ENCODE measurements at places on chromosomes 1 and 21.

DNA sequence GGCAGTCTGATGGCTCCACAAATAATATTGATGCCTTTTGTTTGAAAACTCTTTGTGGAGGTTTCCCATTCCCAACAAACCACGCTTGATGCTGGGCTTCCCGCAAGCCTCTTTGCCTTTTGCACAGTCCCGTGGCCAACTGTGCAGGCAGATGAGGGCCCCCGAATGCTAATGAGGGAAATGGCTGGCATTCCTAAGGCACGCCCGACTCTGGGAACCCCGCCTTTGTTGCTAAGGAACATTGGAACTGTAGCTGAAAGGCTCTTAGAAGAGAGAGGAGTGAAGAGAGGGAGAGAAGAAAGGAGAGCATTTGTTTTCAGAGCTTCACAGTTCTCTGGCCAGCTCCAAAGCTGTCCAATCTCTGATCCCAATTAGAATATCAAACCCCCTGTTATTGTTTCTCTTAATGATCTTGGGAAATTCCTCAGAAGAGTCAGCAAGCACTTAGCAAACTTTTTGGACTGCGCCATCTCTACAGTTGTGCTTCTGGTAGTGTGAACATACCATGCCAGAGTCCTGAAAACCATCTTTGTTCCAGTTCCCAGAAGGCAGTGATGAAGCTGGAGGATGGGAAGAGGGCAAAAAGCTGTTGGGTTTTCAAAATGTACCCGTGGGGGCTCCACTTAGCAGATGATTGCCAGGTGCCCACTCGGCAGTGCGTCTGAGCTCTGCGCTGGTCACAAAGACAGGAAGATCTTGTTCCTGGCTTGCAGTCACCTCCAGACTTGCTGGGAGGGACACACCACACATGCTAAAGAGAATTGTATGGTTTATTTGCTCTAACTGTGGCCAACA, 60.1 kb upstream of the CYP2J2 start:
- no peak for DNase-seq

- DNase-seq = no peak
Observed at GRCh38 chr1:232704694-232705680, 75.1 kb upstream of the SIPA1L2 start.

GRCh38 chr1:23558140-23558871, 995 bp downstream of the ID3 start:
- peak; percentile 71 for DNase-seq

- DNase-seq = no peak
Observed at GRCh38 chr1:248618119-248618518, 16.8 kb downstream of the OR2T11 start.

- no peak for DNase-seq
Observed at GRCh38 chr1:244264163-244264562, 187.5 kb downstream of the ADSS2 start.

DNA sequence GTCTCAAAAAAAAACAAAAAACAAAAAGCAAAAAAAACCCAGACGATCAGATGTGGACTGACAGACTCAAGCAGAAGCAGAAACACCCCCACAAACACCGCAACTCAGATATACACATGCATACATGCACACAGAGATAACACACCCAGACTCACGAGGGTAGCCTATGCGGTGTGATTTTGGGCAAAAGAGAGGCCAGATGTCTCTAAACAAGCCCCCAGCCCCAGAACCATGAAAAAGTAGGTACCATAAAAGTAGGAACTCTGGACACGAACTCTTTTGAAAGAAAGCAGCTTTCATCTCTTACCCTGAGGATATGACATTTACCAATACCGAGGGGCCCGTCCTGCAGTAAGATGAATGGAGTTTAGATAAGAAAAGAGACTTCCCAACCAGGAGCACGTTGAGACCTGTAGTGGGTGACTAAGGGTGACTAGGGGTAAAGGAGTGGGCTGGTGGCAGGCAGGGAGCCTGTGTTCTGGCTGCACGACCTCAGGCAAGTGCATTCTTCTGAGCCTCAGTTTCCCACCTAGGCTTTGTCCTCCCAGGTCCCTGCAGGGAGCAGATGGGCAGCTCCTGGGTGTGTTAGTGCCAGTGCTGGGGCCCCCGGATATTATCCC, 1.5 kb upstream of the TINAGL1 start:
- DNase-seq = no peak

GRCh38 chr1:26970810-26971209, 10.5 kb upstream of the KDF1 start:
- DNase-seq = no peak

- no peak for DNase-seq
Observed at GRCh38 chr1:218656301-218657037, 311.3 kb downstream of the TGFB2 start.

GRCh38 chr21:35336534-35336933, 287.4 kb upstream of the RUNX1 start:
- no peak for DNase-seq

GRCh38 chr1:228894442-228894989, 159.2 kb downstream of the RHOU start:
- DNase-seq = no peak

- DNase-seq = no peak
Observed at GRCh38 chr1:72526926-72527325, 244.6 kb upstream of the NEGR1 start.

DNA sequence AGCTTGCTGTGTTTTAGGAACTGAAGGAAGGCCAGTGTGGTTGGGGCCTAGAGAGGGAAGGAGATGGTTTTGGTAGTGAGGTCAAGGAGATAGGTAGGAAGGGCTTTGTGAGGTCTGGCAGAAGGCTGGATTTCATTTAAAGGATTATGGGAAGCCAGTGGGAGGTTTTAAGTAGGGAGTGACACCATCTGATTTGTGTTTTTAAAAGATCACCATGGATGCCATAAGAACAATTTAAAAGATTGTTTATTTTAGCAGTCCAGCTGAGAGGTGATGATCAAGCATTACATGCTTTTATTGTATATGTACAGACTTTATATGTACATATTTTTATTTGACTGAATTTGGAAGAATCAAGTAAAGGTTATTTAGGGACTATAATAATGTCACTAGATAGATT, 26.4 kb downstream of the RGL1 start:
- no peak for DNase-seq

DNA sequence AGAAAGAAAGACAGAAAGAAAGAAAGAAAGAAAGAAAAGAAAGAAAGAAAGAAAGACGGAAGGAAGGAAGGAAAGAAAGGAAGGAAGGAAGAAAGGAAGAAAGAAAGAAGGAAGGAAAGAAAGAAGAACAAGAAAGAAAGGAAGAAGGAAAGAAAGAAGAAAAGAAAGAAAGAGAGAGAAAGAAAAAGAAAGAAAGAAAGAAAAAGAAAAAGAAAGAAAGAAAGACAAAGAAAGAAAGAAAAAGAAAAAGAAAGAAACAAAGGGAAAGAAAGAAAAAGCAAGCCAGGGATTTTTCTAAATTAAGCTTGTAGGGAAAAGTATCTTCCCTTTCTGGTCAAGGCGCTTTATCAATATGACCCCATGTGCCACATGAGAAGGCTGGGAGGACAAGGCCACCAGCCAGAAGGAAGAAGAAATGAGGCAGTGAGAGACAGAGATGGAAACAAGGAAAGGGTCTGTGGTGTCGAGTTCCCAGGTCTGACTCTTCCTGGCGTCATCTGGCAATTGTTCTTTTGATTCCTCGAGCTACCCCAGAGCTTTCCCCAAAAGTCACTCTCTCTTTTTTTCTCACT, 88.4 kb upstream of the LPGAT1 start:
- no peak for DNase-seq

DNA sequence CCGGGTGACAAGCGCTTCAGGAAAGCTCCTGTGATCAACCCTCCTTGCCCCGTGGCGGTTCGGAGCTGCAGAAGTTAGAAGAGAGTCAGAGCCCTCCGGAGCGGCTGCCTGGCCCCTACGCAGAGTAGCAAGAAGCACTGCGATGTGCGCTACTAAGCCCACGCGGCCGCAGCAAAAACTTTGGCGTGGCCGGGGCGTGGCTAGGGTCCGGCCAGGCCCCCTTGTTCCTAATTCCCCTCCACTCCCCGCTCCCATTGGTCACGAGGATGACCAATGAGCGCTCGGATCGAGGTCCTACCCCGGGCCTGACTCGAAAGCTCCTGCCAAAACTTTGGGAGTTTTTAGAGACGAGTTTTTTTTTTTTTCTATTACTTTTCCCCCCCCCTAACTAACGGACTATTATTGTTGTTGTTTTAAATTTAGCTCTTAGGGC, at the start of gene HLX:
HLX (plus strand) TSS at position 368 of the 433 bp plus-strand sequence. CDS start 415 bp downstream, outside the sequence.
- peak; percentile 76 for DNase-seq

Measured in right kidney (tissue), 9 donors.